Esophagus squamous epithelium (tissue), 5 donors: ENCODE measurements at places on chromosomes 2 and 18. TPM values are rescaled to one million over a fixed set of nuclear protein-coding genes. Genes with fewer than 3 reads are reported as not detected.

GRCh38 chr2:232569541-232569940, 19.1 kb downstream of the EIF4E2 start:
- no peak for DNase-seq

The SCYGR1 gene
- total RNA-seq = not detected

GRCh38 chr18:61570070-61570469, 236.8 kb downstream of the CDH20 start:
- DNase-seq = no peak

DNA sequence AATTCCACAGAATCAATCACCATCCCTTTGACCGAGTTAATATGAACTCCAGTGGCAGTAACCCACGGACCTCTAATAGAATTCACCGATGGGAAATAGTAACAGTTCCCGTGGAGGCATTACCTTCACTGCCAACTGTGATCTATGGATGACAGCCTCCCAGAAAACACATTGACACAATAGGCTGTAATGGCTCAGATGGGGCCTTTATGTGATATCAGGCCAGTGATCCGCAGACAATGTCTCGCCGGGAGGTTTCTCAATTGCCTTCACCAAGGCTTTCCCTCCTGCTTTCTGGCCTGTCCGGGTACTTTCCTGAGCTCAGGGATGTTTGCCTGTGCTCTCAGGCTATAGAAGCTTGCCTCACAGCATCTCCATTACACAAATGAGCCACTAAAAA, 34.4 kb upstream of the KLF7 start:
- DNase-seq = no peak

GRCh38 chr2:231666171-231667095, 41.9 kb upstream of the PTMA start:
- DNase-seq = peak; percentile 72

DNA sequence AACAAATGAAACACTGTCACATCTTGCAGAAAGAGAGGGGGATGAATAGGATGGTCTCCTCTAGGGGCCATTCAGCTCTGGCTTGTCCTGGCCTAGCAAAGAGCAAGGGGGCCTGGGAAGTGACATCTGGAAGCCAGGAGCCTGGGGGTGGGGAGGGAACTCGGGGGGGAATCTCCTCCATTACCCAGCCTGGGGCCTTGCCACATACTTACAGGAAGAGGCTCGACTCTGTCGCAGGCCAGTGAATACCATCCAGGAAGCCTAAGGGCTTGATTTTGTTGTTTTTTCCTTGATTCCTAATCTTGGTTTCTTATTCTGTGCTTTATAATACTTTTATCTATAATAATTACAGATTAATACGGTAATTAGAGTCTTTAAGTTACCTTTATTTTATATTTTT, 797.5 kb upstream of the ID2 start:
- DNase-seq = no peak

The SLC4A1AP gene
- 15.4 TPM for total RNA-seq

DNA sequence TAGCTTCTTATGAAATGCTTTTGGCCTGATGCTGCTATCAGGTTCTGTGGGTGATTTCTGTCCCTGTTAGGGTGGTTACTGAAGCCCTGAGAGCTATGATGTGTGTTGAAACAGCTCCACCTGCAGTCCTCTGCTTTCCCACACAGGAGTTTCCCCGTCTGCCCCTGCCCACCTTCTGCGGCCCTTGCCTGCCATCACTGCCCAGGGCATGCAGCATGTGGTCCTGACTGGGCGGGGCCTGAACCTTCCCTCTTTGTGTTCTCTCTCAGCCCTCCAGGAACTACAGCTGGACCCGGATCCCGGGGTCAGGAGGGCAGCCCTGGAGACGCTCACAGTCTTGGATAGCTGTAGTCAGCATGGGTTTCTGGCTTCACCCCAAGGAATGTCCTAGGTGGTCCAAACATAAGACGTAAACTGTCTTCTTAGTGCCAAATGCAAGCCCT, 21.4 kb downstream of the HJURP start:
- DNase-seq = no peak

DNA sequence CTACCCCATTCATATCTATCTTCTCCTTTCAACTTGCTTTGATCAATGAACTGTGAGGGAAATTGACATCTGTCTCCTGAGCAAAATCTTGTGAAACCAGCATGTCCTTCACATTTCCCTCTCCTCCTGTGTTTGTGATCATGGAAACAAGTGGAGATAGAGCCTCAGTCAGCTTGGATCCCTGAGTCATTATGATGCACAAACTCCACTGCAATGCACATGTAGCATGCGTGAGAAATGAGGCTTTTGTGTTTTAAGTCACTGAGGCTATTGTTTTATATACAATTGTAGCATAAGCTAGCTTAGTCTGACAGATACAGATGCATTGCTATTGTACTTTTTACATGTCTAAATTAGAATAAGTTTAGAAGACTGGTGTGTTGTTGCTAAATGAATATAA, 85.2 kb upstream of the HNMT start:
- no peak for DNase-seq

DNA sequence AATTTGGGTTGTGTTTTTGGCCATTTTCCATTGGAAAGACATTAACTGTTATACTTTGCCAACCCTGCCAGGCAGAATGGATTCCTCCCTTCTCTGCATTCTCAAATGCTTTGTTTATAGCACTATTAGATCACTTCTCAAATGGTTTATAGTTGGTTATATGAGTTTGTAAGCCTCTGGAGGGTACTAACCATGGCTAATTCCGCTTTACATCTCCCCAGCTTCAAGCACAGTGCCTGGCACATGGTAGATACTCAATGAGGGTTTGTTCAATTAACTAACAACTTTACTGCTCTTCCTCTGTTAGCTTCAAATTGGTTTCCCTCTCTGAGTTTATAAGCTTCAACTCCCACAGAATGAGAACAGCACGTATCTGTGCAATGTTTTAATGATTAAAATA, 213.5 kb downstream of the SOX11 start:
- no peak for DNase-seq

DNA sequence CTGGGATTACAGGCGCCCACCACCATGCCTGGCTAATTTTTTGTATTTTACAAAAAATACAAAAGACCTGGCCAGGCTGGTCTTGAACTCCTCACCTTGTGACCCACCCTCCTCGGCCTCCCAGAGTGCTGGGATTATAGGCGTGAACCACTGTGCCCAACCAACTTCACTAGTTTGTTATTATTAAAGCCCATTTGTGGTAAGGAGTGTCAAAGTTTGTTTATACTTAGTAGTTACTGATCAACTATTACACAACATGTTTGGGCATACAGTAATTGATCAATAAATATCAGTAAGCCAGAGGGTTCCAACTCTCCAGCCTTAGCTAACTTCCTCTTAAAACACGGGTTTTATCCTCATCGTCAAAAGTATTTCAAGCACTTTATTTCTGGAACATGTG, 67.5 kb upstream of the ZNG1B start:
- DNase-seq = no peak

DNA sequence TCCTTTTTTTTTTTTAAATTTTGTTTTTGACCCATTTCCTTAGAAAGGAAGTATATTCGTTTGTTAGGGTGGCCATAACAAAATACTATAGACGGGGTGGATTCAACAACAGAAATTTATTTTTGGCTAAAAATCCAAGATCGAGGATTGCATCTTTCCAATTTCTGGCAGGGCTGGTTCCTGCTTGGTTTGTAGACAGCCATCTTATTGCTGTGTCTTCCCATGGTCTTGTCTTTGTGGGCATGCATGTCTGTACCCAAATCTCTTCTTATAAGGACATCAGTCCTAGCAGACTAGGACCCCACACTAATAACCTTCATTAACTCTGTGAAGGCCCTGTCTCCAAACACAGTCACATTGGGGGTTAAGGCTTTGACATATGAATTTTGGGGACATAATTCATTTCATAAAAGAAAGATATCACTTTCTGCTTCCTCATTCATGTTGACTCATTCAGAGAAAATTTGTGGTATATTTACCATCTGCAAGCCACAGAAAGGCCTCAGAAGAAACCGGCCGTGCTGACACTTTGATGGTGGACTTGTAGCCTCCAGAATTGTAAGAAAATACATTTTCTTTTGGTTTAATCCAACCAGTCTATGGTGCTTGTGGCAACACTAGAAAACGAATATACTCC, 262.1 kb downstream of the LPIN1 start:
- no peak for DNase-seq

- no peak for DNase-seq
Measured at GRCh38 chr2:171036532-171036931, 107.5 kb downstream of the GORASP2 start.

The TLX2 gene
- total RNA-seq = not detected

DNA sequence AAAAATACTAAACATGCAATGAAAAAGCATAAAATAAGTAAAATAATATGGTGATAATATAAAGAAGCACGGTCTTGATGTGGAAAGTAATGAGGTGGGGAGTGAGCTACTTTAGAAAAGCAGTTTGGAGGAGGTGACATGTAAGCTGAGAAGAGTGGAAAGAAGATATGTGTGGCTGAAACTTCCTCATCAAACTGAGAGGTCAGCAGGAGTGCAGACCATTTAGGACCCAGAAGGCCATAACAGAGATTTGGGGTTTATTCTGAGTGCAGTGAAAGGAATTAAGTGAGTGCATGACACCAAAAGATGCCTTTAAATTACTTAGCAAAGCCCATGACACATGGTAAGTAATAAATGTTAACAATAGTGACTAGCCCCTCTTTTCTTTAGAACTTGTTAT, 24.4 kb upstream of the TMEM182 start:
- no peak for DNase-seq

The DYNAP gene
- total RNA-seq = 38.5 TPM

The COL4A3 gene
- 0.26 TPM for total RNA-seq

DNA sequence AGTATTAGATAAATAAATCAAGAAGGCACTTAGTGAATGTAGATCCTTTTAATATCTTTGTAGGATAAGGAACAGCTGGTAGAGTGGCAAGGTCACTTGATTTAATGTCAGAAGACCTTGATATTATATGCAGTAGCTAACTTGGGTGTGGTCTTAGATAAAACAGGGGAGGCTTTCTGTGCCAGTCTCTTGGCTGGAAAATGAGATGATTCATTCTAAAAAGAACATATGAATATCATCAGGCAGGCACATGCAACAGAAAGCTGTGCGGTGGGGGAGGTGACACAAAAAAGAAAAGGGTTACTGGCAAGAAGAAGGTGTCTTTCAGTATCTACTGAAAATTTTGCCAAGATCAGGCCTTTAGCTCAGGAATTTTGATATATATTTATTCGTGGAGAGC, 931.7 kb upstream of the CELF4 start:
- no peak for DNase-seq

The LINC00305 gene
- not detected for total RNA-seq

- DNase-seq = no peak
Measured at GRCh38 chr2:113776949-113777348, 20.5 kb upstream of the SLC35F5 start.

DNA sequence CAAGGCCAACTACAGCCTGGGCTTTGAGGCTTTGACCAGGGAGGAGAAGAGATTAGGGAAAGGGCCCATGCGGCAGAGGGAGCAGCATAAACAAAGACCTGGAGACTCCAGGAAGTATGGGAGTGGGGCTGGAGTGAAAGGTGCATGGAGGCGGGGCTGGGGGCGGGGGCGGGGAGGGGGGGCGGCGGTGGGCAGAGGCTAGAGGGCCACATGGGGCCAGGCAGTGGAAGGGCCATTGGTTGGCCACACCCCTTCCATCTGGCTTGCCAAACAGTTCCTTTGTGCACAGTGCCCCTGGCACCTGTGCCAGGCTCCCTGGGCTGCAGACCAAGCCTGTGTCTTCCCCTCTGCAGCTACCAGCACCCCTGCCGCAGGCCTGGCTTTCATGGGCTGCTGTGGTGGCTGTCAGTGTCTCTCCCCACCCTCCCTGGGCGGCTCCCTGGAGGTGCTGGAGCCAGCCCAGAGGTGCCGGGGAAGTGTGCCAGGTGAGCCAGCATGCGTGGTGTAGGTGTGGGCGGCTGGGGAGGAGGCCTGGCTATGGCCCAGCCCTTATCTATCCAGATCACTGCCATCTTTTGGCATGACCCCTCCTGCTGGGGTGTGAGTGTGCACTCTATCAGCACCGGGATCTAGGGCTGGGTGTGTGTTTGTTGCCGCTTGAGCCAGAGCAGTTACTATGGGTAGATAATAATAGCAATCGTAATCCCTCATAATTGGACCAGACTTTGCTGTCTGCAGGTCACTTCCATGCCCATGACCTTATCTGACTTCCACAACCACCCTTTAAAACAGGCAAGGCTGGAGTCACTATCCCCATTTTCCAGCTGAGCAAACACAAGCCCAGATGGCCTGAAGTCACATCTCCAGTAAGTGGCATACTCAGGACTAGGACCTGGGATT, 30.5 kb downstream of the DNMT3A start:
- no peak for DNase-seq

GRCh38 chr2:172244419-172245130, 141.9 kb upstream of the DLX2 start:
- no peak for DNase-seq

- DNase-seq = peak; percentile 19
Measured at GRCh38 chr18:35267161-35267651, 22.8 kb downstream of the ZSCAN30 start.

GRCh38 chr2:128263902-128264331, 54.8 kb downstream of the HS6ST1 start:
- DNase-seq = no peak

The ALPG gene
- not detected for total RNA-seq

- DNase-seq = no peak
Measured at GRCh38 chr2:76748581-76749296, 773.4 kb downstream of the LRRTM4 start.

The ACOXL gene
- not detected for total RNA-seq

GRCh38 chr2:68764806-68765311, 30.2 kb downstream of the ARHGAP25 start:
- DNase-seq = no peak

The SPP2 gene
- total RNA-seq = not detected
